Kidney (tissue), 22 donors: ENCODE measurements at places on chromosomes 12 and 14. TPM values are rescaled to one million over a fixed set of nuclear protein-coding genes. Genes with fewer than 3 reads are reported as not detected.

Gene MAGOHB
- 31.7 TPM for polyA plus RNA-seq

Gene CARMIL3
- 1.5 TPM for polyA plus RNA-seq

Gene KNTC1
- 4.3 TPM for polyA plus RNA-seq

Gene MAPKAPK5
- 20.5 TPM for polyA plus RNA-seq

Gene FGF6
- not detected for polyA plus RNA-seq

Gene SCN8A
- 0.34 TPM for polyA plus RNA-seq

DNA sequence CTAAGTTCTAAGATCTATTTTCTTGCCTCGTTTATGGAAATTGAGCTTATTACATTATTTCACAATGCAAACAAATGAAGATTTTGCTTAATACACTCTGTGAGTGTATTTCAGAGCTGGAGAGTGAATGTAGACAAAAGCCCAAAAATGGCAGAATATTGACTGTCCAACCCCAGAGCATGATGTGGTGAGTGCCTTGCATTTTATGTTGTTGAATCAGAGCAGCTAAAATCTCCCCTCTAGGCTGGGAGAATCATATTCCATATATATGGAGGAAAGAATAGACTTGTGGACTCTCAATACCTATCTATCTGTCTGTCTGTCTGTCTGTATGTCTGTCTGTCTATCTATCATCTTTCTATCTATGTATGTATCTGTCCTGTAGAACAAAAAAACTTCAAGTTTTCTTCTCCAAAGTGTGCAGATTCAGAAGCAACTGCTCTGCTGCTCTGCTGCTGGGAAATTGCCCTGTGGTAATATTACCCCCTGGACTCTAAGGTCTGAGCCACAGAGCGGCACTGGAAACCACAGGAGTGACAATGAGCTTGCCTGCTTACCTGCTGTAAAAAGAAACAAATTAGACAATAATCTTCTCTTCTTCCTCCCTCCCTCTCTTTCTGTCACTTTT lies 209.4 kb upstream of the PRICKLE1 start:
- no peaks in the 10 kb centered on the region for H3K4me1 ChIP-seq
- no peak overlapping the region for H3K27ac ChIP-seq
- no peak for DNase-seq
- H3K36me3 ChIP-seq: no peaks in the 10 kb centered on the region
- no peaks in the 10 kb centered on the region for H3K27me3 ChIP-seq

GRCh38 chr14:74491956-74492775 lies 939 bp downstream of the NPC2 start:
- no peaks in the 10 kb centered on the region for H3K27me3 ChIP-seq
- H3K4me3 ChIP-seq: peak overlapping the region; percentile 65
- H3K36me3 ChIP-seq: no peaks in the 10 kb centered on the region
- peaks cover 11% of the 10 kb centered on the region for H3K4me1 ChIP-seq
- H3K27ac ChIP-seq: peak overlapping the region; percentile 97
- peak; percentile 46 for DNase-seq

GRCh38 chr14:24840204-24840893 lies 206.4 kb upstream of the GZMB start:
- no peaks in the 10 kb centered on the region for H3K27me3 ChIP-seq
- no peak for DNase-seq
- no peak overlapping the region for H3K4me3 ChIP-seq
- H3K4me1 ChIP-seq: no peaks in the 10 kb centered on the region

DNA sequence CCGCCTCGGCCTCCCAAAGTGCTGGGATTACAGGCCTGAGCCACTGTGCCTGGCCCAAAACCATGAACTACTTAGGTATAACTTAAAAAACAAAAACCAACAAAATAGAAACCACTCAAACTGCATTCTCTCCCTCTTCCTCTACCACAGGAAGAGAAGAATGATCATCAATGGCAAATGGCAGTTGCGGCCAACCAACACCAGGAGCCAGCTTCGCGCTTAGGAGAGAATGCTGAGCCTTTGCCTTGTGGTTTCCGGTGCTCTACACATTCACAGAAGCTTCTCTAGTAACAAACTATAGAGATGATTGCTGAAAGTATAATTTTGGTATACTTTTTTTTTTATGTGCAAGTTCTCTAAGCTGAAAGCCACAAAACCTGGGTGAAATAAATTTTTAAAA lies 17.1 kb downstream of the CATSPERB start:
- no peak overlapping the region for H3K4me3 ChIP-seq
- no peaks in the 10 kb centered on the region for H3K36me3 ChIP-seq
- no peaks in the 10 kb centered on the region for H3K27me3 ChIP-seq
- no peak overlapping the region for H3K27ac ChIP-seq

GRCh38 chr12:130879212-130879686 lies 7.4 kb downstream of the RAN start:
- H3K36me3 ChIP-seq: peaks cover 29% of the 10 kb centered on the region
- no peaks in the 10 kb centered on the region for H3K27me3 ChIP-seq
- no peak for DNase-seq
- H3K4me1 ChIP-seq: peaks cover 5% of the 10 kb centered on the region
- H3K27ac ChIP-seq: no peak overlapping the region

DNA sequence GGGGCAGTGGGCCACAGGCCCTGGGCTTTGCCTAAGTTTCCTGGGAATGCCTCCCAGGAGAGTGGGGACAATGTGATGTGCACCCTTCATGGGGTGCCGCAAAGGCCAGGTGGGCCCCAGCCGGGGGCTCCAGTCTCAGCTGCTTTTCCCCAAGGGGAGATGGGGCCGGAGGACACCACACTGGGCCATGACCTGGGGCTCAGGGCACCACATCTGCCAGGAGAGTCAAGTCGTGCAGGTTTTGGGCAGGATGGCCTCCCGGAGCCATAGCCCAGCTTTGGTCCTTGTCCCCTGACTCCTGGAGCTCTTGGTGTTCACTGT lies 12.2 kb downstream of the HIP1R start:
- no peaks in the 10 kb centered on the region for H3K27me3 ChIP-seq
- DNase-seq: no peak
- H3K4me3 ChIP-seq: no peak overlapping the region

GRCh38 chr12:57469296-57470164 lies 9.9 kb downstream of the GLI1 start:
- H3K36me3 ChIP-seq: no peaks in the 10 kb centered on the region
- DNase-seq: no peak
- H3K27ac ChIP-seq: no peak overlapping the region

GRCh38 chr12:46965880-46966279 lies 113.5 kb upstream of the PCED1B start:
- no peak overlapping the region for H3K4me3 ChIP-seq
- no peaks in the 10 kb centered on the region for H3K36me3 ChIP-seq
- DNase-seq: no peak
- no peaks in the 10 kb centered on the region for H3K27me3 ChIP-seq
- no peak overlapping the region for H3K27ac ChIP-seq

DNA sequence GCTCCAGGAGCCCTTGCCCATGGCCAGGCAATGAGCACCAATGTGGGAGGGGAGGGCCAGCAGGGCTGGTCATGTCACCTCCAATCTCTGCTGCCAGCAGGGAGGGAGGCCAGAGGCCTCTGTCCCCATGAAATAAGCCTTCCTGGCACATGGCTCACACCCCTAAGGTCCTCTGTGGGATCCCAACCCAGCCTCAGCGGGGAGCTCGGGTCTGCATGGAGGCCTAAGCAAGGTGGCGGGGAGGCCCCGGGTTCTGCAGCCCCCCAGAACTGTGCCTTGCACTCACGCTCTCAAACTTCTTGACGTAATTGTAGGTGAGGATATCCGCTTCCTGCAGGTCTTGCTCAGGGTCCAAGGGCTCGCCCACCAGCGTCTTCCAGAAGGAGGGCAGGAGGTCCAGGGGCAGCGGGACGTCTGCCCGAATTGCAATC lies 41.7 kb downstream of the TRAFD1 start:
- no peak for DNase-seq
- no peak overlapping the region for H3K4me3 ChIP-seq
- peaks cover 2% of the 10 kb centered on the region for H3K36me3 ChIP-seq
- no peaks in the 10 kb centered on the region for H3K4me1 ChIP-seq
- no peaks in the 10 kb centered on the region for H3K27me3 ChIP-seq
- H3K27ac ChIP-seq: no peak overlapping the region

DNA sequence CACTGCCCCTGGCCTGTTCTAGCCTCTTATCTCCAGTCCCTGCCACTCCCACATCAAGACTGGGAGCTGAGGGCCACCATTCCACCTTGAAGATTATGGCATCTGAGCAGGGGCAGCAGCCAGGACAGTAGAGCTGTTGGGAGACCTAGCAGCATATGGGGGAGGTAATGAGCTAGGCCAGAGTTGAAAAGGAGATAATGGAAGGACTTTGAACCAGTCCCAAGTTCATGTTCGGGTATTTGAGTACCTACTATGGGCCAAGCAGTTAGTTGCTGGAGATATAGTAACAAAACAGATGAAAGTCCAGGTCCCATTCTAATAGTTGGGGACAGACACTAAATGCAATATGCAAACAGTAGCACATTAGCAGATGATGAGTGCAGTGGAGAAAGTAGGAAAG lies 151.5 kb downstream of the PLXNC1 start:
- peaks cover 3% of the 10 kb centered on the region for H3K4me1 ChIP-seq
- no peak for DNase-seq
- H3K27ac ChIP-seq: no peak overlapping the region
- no peaks in the 10 kb centered on the region for H3K36me3 ChIP-seq
- no peaks in the 10 kb centered on the region for H3K27me3 ChIP-seq
- H3K4me3 ChIP-seq: no peak overlapping the region

GRCh38 chr14:22920697-22921096 lies 1.7 kb upstream of the RBM23 start:
- no peak overlapping the region for H3K4me3 ChIP-seq
- no peak overlapping the region for H3K27ac ChIP-seq
- peaks cover 33% of the 10 kb centered on the region for H3K36me3 ChIP-seq
- no peak for DNase-seq
- H3K4me1 ChIP-seq: peaks cover 3% of the 10 kb centered on the region

DNA sequence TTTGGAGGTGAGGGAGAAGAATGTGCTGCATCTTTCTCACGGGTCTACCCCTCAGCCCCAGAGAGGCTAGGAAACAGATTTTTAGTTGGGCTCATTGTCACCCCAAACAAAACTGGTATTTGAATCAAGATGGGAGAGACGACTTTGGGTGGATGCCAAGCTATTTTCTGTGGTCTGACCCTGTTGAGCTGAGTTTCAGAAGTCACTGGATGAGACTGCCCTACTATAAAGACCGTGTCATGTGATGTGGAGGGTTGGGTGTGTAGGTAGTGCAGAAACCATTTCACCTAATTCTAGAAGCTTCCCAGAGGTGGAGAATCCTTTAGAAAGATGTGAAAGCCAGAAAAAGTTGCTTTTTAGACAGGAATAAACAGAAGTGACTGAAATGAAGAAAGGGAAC lies 60.2 kb downstream of the IFT43 start:
- H3K36me3 ChIP-seq: no peaks in the 10 kb centered on the region
- H3K4me1 ChIP-seq: peaks cover 2% of the 10 kb centered on the region
- no peak overlapping the region for H3K27ac ChIP-seq
- H3K4me3 ChIP-seq: no peak overlapping the region
- H3K27me3 ChIP-seq: no peaks in the 10 kb centered on the region

GRCh38 chr12:132827763-132828703 lies 636 bp downstream of the GOLGA3 start:
- DNase-seq: no peak
- H3K27ac ChIP-seq: peak overlapping the region; percentile 5
- H3K4me1 ChIP-seq: peaks cover 14% of the 10 kb centered on the region
- no peaks in the 10 kb centered on the region for H3K27me3 ChIP-seq

GRCh38 chr12:47835831-47836155 lies 16.1 kb upstream of the HDAC7 start:
- no peaks in the 10 kb centered on the region for H3K36me3 ChIP-seq
- peaks cover 3% of the 10 kb centered on the region for H3K4me1 ChIP-seq
- H3K4me3 ChIP-seq: no peak overlapping the region
- no peak for DNase-seq
